ENCODE measurements at places on chromosomes 13 and 19.

- no peak for DNase-seq
Measured at GRCh38 chr13:64305246-64305645, 2889.6 kb upstream of the PCDH20 start.

DNA sequence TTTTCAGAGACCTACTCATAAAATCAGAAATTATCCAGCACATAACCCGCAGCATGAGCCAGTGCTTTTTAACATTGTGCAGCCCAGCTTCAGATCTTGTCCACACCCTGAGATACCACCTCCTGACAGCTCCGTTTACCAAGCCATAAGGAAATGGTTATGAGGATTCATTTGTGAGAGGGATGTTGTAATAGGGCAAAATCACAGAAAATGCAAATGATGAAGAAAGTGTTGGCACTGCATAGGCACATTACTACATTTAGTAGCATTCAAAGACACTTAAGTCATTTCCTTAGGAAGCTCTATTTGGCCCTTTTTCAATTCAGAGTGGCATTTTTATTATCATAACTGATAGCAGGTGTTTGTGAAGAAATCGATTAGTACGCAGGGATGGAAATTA, 277.5 kb downstream of the DNAJC15 start:
- no peak for DNase-seq

GRCh38 chr19:30109565-30109964, 167.5 kb downstream of the URI1 start:
- no peak for DNase-seq

- no peak for DNase-seq
Measured at GRCh38 chr13:55000844-55001243, 1972.2 kb downstream of the OLFM4 start.

- no peak for DNase-seq
Measured at GRCh38 chr13:98521461-98522247, 55.3 kb downstream of the STK24 start.

DNA sequence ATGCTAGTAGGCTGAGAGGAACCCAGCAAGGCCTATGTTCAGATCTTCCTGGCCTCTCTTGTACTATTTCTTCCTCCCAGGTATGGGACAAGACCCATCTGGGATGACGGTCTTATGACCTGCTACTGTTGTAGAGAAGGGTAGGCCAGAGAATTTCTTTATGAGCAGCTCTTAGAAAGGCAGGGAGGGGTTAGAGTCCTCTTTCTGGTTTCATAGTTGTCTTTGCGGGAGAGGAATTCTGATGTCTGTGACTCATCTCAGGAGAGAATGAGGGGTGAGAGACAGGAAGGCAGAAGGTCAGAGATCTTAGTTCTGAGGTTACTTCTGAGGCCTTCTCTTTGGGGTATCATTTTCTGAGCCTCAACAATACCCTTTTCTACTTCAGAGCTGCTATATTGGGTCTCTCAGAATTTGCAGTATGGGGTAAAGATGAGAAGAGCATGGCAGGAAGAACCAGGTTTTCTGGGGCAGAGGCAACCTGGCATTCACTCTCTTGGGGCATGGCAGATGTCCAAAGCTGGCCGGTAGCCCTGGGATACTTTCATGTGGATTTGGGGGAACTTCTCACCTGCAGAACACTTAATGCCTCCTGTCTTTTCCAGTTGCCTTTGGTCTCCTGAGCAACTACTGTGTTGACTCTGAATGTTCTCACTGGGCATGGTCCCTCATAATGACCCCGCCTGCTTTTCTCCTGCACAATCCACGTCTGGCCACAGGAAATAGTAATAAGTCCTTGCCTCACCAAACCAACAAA, 154.4 kb downstream of the GGACT start:
- DNase-seq: no peak

- no peak for DNase-seq
Measured at GRCh38 chr13:53150568-53150967, 122.0 kb downstream of the OLFM4 start.

- DNase-seq: no peak
Measured at GRCh38 chr19:58037927-58038687, 4.3 kb downstream of the ZSCAN1 start.

GRCh38 chr19:40803857-40804782, 5.1 kb downstream of the EGLN2 start:
- no peak for DNase-seq

- peak; percentile 46 for DNase-seq
Measured at GRCh38 chr19:46660551-46661019, 397 bp downstream of the DACT3 start.

DNA sequence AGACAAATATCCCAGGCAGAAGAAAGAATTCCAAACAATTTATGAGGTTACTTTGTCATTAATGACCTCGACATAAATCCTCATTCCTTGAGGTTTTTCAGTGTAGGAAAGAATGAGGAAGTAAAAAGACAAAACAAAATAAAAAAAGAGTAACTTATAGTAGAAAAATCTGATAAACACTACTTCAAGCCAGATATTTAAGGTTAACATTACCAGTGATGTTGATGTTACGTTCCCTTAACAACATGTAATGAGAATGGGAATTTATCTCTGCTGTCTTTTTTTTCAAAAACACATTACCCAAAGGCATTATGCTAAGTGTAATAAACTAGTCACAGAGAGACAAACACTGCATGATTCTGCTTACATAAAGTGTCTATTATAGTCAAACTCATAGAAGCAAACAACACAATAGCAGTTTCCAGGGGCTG, 935.1 kb downstream of the SLITRK1 start:
- no peak for DNase-seq

- DNase-seq: no peak
Measured at GRCh38 chr13:32938314-32938713, 77.9 kb upstream of the KL start.

- no peak for DNase-seq
Measured at GRCh38 chr13:51525567-51526167, 58.6 kb upstream of the WDFY2 start.

DNA sequence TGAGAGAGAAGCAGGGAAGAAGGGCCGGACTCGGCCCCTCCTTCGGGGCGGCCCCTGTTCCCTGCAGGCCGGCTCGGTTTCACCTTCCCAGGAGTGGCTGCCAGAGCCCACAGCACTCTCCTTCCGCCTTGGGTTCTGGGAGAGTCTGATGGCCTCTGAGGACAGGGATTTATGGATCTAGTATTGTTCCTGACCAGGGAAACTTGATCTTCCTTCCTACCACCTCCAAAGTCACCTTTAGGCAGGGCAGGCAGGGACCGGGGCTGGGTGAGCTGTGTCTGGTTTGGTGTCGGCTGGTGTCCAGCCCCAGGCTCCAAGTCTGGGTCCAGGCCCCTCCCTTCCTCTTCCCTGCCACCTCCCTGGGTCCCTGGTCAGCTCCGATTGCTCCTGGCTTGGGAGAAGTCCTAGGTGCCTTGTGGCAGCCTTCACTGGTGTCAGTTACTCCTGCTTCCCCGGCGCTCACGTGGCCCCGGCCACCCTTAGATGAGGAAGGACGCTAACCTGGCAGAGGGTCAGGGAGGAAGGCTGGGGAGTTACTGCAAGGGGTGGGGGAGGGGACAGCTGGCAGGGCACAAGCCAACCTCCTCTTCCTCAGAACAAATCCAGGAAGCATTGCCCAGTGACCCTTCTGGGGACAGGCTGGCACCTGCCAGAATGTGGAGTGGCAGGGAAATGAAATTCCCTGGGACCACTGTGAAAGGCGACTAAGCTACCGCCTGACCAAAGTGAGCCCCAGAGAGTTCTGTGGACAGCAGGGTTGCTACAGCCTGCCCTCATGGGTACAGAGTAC, 18.8 kb downstream of the RFX1 start:
- peak; percentile 34 for DNase-seq

- DNase-seq: no peak
Measured at GRCh38 chr13:35143123-35143522, 201.1 kb downstream of the NBEA start.

- DNase-seq: no peak
Measured at GRCh38 chr13:74576420-74576819, 442.2 kb upstream of the KLF12 start.

- DNase-seq: no peak
Measured at GRCh38 chr13:19567820-19568534, 6.6 kb upstream of the TPTE2 start.

DNA sequence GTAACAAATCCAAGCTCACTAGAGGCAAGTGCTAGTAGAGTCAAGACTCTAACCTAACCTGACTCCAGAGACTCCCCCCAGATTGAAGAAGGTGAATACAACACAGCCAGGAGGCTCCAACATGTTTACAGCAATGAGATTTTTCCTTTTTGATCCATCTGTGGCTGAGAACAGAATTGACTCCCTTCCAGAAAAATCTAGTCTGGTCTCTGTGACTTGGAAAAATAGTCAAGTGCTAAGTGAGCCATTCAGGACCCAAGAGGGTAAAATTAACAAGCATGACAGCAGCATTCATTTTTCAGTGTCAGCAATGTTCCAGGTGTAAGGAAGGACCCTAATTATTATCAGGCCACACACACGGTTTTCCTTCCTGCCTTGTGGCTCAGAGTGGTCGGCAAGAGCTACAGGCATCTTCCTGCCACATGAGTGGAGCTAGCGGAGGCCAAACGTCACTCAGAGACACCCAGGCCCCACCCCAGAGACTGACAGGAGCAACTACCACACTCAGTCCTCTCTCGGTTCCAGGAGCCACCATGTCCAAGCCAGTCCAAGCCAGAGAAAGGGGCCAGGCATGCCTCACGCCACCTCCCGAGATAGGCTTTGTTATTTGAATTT, 395.1 kb downstream of the FOXO1 start:
- DNase-seq: no peak

DNA sequence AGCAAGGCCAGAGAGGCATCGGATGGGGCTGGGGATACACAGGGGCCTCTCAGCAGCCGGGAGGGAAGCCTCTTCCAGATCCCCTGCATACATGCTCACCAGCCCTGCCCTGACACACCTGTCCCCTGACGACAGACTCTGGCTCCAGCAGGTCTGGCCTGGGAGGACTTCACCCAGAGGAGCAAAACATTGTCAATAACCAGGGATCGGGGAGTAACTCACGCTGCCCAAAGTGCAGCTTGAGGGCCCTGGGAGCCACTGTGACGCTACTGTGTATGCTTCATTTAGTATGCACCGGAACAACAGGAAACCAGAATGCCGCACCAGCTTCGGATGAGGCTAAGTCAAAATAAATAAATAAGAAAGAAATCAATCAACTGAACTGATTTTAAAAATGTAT, 12.4 kb upstream of the CD22 start:
- no peak for DNase-seq

- peak; percentile 18 for DNase-seq
Measured at GRCh38 chr19:10642473-10643171, 11.5 kb upstream of the ILF3 start.

- no peak for DNase-seq
Measured at GRCh38 chr19:43468354-43469159, 3.1 kb upstream of the LYPD3 start.

Data from amygdala (tissue), 56 donors.